ENCODE measurements at places on chromosomes 6 and 20. TPM values are rescaled to one million over a fixed set of nuclear protein-coding genes. Genes with fewer than 3 reads are reported as not detected.

Gene FAM83C
- total RNA-seq: not detected

DNA sequence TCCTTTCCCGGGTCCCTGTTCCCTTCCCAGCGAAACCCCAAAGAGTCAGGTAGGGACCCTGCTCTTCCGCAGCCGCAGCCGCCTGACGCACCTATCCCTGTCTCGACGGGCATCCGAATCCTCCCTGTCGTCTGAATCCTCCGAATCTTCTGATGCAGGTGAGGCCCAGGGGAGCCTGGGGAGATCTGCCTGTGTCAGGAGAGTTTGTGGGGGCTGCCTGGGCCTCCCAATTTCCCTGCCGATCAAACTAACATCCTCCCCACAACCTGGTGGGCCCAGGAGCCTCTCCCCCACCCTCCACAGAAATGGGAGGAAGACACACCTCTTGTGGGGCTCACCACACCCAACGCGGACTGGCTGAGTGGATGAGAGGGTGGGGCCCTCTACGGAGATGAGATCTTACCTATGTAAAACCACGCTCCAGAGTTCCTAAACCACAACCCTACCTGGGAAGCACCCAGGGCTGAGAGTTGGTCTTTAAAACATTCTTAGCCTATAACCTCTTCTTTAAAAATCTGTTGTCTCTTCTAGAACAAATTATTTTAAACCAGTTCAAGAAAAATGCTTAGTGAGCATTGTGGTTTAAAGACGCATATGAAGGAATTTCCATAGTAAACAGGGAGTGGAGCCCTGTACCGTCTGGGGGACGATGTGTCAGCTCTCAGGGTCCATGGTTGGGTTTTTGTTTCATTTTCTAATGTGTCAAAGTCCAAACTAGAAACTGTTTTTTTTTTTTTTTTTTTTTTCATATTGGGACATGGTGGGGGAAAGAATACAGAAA, 1.7 kb downstream of the CDC25B start:
- H3K27ac ChIP-seq: peak overlapping the region; percentile 95
- peaks cover 50% of the 10 kb centered on the region for H3K4me1 ChIP-seq
- H3K36me3 ChIP-seq: peaks cover 66% of the 10 kb centered on the region
- H3K27me3 ChIP-seq: no peaks in the 10 kb centered on the region
- DNase-seq: peak; percentile 83
- peak overlapping the region; percentile 92 for H3K4me3 ChIP-seq

GRCh38 chr6:150412221-150412620, 43.4 kb downstream of the IYD start:
- H3K4me1 ChIP-seq: peaks cover under 1% of the 10 kb centered on the region
- H3K36me3 ChIP-seq: no peaks in the 10 kb centered on the region
- DNase-seq: no peak
- no peak overlapping the region for H3K27ac ChIP-seq
- no peak overlapping the region for H3K4me3 ChIP-seq

- H3K4me1 ChIP-seq: no peaks in the 10 kb centered on the region
- no peak overlapping the region for H3K4me3 ChIP-seq
- no peaks in the 10 kb centered on the region for H3K36me3 ChIP-seq
- no peak overlapping the region for H3K27ac ChIP-seq
- DNase-seq: no peak
These were observed 822.1 kb downstream of the TENT5A start for GRCh38 chr6:80930376-80930775.

Gene CST7
- total RNA-seq: 47.5 TPM

DNA sequence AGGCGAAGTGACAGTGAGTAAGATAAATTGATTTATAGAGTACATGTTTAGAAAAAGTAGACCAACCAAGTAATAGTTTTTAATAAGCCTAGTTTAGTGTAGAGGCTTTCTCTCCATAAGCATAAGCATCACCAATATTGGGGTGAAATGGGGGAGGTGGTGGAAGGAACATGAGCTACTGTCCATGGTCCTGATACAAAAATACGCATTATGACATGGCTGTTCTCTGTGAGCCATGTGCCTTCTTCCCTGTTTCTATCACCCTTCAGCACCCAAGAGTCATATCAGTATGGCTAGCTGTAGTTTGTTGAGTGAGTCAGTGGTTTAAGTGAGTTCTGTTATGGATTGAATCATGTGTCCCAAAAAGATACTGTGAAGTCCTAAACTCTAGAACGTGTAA, 150.8 kb downstream of the EDN1 start:
- peaks cover 2% of the 10 kb centered on the region for H3K27me3 ChIP-seq
- H3K36me3 ChIP-seq: no peaks in the 10 kb centered on the region
- no peak overlapping the region for H3K27ac ChIP-seq
- no peak for DNase-seq

DNA sequence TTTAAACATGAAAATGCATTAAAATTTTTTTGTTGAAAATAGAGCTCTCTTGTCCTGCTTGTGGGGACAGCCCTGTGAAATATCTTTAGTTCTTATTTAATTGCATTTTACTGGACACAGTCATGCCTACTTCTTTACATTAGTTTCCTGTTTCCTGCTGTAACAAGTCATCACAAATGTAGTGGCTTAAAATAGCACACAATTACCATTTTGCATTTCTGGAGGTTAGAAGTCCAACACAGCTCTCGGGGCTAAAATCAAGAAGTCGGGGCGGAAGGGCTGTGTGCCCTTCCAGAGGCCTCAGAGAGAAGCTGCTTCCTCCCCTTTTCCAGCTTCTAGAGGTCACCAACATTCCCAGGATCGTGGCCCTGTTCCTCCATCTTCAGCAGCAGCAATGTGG, 29.4 kb downstream of the PNLDC1 start:
- H3K36me3 ChIP-seq: no peaks in the 10 kb centered on the region
- H3K4me3 ChIP-seq: no peak overlapping the region

Gene UBE2C
- 261 TPM for total RNA-seq
